ENCODE measurements at places on chromosomes 3 and 15.

DNA sequence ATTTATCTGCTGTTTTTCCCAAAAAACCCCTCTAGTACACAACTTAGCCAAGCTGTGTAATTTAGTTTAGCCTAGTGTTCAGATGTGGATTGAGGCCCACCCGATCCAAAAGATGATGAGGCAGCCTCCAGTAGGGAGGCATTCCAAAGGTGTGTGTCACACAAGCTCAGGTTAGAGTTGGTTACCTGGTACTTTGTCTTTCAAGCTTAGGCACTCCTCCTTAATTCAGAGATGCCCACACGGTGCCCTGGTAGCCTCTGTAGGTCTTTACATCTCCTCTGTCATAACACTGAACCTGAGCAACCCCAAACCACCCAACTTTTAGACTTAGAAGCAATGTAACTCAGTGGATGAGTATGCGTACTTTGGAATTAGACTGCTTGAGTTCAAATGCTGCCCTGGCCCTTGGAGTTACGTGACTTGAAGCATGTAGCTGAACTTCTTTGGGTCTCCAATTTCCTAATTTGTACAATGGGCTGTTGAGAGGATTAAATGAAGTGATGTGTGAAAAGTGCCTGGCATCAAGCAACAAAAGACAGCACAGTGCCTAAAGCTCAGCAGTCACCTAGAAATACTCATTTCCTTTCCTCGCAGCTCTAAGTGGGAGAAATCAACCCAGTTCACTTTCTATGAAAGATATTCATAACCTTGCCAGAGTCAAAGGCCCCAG is 284.6 kb upstream of the RARB start:
- DNase-seq = no peak

DNA sequence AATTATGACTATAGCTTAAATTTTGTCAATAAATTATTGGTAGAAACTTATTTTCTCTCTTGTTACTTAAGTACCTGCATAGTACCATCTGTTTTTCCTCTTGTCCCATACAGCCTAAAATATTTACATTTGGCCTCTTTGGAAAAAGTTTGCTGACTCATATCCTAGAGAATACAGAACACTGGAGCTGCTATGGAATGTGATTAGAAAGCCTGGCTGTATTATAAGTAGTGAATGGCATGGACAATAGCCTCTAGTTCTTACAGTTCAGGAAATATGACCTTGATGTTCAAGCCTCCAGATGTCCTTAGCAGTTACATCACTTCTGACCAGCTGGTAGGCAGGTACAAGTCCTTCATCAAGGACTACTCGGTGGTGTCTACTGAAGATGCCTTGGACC is 28.3 kb downstream of the ST8SIA2 start:
- no peak for DNase-seq

- DNase-seq = no peak
Observed at GRCh38 chr15:74314795-74315438, 52.5 kb downstream of the CYP11A1 start.

DNA sequence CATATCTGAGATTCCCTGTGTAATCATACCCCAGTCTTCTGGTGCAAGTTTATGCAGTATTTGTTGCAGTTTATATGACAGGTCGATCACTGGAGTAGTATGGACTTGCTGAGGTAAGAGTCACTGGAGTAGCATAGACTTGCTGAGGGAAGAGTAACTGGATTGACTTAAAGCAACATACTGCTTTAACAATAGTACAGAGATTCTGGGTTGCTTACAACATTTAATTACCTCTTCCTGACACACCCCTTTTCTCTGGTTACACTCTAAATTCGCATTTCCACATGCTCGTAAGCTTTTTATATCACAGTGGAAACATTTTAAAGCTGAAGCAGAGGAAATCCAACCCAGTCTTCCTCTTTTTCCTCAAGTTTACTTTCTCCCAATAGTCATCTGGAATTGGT is 11.8 kb downstream of the AAGAB start:
- DNase-seq = no peak

GRCh38 chr3:146390957-146391356 is 78.4 kb downstream of the PLSCR2 start:
- DNase-seq = no peak

- DNase-seq = no peak
Observed at GRCh38 chr3:171178714-171179113, 152.2 kb upstream of the SLC2A2 start.

DNA sequence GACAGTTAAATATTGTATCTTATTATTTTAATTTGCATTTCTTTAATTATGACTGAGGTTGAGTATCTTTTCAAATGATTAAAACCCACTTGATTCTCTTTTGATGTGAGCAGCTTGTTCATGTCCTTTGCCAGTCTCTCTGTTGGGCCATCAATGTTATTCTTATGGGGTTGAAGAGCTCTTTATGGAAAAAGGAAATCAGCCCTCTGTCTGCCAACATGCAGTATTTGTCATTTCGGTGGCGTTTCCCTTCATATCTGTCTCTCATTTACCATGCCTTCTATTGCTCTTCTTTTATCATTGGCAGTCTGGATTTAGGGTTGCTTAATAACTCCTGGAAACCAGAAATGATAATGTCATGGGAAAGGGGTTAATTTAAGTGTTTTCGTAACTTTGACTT is 340.7 kb upstream of the DNAJC19 start:
- DNase-seq = no peak

DNA sequence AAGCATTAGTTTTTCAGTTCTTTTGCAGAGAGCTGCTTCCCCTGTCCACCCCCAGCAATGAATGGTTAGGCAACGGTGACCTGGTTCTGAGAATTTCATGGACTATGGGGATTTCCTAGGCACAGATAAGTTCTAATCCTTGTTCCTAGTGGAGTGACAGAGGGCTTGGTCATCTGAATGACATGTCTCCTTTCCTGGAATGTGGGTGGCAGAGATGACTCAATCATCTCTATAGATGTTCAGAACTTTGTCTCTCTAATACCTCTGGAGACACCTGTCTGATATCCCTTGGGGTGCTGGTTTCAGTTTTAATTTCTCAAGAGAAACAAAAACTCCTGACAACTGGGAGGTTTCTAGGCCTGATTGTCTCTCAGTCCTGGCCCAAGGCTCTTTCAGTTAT is 10.4 kb downstream of the PLA2G4E start:
- DNase-seq = no peak

GRCh38 chr3:121998030-121998580 is 23.9 kb downstream of the ILDR1 start:
- DNase-seq = no peak

- peak; percentile 80 for DNase-seq
Observed at GRCh38 chr3:42701371-42702065, 1.1 kb downstream of the HHATL start.
